ENCODE measurements at places on chromosomes 11 and 22. TPM values are rescaled to one million over a fixed set of nuclear protein-coding genes. Genes with fewer than 3 reads are reported as not detected.

DNA sequence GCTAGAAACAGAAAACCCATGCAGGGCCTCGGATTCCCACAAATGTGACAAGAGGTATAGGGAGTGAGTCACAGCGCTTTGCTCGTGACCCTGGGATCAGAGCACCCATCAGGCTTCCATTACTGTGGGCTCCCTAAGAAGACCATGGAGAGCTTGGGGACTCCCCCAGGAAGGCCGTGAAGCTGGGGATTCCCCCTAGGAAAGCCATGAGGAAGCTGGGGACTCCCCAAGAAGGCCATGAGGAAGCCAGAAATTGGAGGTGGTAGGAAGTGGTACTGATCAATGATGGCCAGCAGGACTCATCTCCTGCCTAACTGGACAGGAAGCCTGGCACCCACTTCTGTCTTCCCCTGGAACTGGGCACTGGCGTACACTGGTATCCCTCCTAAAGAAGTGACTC lies 10.1 kb upstream of the DCPS start:
- no peak for DNase-seq

DNA sequence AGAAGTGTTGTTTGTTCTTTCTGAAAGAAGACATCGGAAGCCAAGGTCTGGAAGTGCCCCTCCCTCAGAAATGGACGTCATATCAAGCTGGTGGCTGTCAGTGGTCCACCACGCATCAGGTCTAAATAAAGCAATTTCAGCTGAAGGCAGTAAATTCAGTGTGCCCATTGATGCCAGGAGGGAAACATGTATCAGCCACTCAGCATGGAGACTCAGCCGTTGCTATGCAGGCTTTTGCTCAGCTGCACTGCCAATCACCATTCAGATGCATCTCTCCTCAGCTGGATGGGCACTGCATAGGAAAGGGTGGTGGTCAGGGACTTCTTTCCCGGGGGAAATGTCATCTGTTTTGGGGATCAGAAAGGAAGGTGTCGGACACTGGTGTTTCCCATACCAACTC lies 878.2 kb downstream of the NTM start:
- no peak for DNase-seq

DNA sequence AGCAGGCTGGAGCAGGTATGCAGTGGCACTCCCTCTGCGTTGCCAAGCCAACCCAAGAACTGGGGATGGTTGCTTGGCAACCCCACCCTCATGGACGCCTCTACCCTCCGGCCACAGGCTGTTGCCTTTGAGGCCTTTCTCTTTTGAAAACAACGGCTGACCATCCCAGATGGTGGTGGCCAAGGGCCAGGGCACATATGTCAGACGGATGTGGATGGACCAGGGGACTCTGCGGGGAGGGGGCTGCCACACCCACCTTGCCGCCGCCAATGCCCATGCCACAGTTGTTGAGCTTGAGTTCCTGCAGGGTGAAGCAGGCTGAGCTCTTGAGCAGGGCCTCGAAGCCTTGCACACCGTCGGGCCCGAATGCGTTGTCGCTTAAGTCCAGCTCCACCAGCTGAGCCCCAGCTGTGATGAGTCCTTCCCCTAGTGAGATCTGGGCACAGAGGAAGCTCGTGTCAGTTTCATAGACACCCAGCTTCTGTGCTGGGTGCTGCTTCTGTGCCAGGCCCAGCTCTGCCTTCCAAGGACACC lies 21.5 kb downstream of the RANGAP1 start:
- DNase-seq = no peak

GRCh38 chr11:10544491-10545465 lies 3.8 kb upstream of the RNF141 start:
- no peak for DNase-seq

DNA sequence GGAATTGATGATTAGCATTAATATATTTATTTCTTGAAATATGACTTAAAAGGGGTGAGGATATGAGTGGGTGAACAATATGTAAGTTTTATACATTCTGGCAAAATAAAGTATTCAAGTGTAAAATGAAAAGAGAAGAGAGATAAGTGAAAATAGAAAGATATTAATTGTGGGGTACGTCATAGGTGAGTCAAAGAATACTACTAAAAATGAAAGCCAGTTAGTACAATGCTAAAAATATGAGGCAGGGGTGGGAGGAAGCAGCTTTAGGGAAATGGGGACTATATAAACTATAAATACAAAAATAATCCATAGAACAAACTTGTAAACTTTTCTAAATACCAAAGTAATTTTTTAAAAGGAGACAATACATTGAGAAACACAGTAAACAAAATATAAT lies 661.4 kb downstream of the CNTN5 start:
- DNase-seq = no peak

DNA sequence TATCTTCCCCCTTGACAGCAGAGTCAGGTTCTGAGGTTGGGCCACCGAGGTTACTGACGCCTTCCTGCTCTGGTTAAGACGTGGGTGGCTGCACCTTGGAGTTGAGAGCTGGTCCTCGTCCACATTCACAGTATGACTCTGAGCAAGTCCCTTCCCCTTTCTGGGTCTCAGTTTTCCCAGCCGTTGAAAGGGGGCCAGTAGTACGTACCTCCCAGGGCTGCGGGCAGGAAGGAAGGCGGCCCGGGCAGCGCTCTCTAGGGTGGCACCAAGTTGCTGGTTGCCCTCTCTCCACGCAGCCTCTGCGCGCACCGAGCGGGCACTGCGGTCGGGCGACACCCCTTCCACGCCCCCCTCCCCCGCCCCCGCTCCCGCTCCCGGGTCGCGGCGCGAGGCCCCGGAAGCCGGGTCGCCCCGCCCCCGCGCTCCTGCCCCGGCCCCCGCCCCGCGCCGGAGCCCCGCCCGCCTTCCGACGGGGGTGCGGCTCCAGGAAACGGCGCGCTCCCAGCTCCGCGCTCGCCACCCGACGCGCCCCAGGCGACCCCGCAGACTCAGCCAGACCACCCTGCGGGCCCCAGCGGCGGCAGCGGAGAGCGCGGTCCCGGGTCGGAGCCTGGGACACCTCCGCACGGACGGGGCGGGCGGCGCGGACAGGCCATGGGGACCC lies at the start of gene EHBP1L1:
EHBP1L1 (plus strand) TSS at position 486 of the 664 bp plus-strand sequence. CDS start 250 bp downstream, outside the sequence.
- peak; percentile 84 for DNase-seq

GRCh38 chr11:7573193-7573557 lies 59.4 kb downstream of the PPFIBP2 start:
- DNase-seq = no peak

GRCh38 chr11:115627666-115628460 lies 123.6 kb upstream of the CADM1 start:
- no peak for DNase-seq

DNA sequence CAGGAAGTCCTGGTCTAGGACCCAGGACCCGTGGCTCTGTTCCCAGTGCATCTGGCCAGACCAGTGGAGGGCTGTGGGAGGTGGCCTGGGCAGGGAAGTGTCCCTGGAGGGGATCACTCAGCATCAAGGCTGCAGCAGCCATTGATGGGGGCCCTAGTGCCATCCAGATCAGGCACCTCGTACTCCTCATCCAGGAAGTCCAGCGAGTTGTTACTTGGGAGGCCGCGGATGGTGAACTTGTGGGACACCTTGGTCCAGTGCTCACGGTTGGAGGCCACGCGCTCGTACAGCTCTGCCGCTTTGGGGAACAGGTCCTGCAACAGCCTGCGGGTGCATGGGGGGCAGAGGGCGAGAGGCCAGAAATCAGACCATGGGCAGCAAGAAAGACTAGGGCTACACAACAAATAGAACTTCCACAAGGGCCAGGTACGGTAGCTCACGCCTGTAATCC lies 96.9 kb downstream of the PDE2A start:
- DNase-seq = no peak

GRCh38 chr22:31100762-31101525 lies 6.4 kb downstream of the SELENOM start:
- DNase-seq = no peak

DNA sequence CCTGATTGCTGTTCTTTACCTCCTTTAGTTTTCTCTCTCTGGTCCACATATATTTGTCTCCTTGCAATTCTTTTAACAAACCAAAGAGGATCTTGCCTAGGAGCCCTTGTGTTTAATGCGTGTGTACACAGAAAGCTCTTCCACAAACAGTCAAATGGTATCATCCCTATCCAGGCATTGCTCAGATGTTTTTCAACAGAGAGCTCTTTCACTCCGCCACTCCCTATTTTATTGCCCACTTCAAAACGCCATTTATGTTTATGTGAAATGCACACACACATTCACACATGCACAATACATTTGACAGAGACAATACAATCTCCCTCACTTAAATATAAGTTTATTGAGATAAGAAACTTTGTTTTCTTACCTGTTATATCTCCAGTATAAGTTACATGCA lies 4.7 kb downstream of the OR5AP2 start:
- no peak for DNase-seq

GRCh38 chr22:22745225-22746060 lies 101.0 kb downstream of the GGTLC2 start:
- DNase-seq = peak; percentile 23

- DNase-seq = no peak
Observed at GRCh38 chr11:31651822-31652221, 142.3 kb downstream of the ELP4 start.

DNA sequence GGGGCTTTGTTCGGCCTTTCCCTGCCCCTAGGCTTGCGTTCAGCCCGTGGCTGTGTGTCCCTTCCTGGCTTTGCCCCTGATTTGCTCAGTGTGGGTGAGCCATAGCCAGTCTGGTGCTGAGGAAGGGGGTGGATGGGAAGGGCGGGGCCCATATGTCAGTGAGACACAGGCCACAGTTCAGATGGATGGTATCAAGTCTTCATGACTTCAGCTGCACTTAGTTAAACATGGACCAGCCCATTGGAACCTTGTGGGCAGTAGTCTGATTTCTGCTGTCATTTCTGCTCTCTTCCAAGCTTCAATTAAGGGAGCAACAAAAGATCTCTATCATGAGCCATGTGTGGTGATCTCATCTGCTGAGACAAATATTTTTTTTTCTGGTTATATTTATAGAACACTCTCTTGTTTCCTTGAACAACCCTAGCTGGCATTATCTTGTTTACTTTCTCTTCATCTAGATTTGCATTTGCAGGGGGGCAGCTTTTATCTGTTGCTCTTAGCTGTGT lies 21.6 kb upstream of the PEX26 start:
- no peak for DNase-seq

- no peak for DNase-seq
Observed at GRCh38 chr11:44877571-44878497, 72.8 kb downstream of the TP53I11 start.

DNA sequence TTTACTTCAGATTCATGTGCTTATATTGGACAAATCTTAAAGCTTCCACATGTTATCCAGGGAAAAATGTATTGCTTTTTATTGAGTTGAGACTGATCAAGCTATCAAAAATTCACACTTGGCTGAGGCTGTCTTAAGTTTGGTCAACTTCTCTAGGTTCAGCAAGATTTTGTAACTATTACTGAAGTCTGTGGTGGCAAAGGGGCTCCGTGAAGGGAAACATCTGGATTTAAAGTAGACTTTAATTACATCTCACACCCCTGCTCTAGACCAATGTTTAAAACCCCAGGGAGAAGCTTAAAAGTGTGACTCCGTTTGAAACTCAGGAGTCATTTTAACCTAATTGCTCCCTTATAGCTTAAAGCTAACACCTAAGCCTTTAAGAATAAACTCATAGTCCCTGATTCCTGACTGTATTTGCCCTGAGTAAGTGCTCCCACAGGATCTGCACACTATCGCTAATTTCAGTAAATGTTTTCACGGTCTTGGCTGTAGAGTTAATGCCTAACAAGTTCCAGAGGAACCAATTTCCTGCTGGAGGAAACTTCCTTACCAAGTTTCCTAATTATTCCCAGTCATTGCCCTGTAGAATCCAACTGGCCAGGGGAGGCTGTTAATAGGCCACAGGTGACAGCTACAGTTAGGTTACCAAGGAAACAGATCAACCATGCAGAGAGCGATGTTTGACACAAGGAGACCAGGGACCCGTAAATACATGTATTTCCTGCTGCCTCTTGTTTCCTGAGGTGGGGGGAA lies 40.5 kb downstream of the OR10A6 start:
- no peak for DNase-seq

GRCh38 chr22:44116331-44116730 lies 64.4 kb upstream of the PARVG start:
- no peak for DNase-seq

DNA sequence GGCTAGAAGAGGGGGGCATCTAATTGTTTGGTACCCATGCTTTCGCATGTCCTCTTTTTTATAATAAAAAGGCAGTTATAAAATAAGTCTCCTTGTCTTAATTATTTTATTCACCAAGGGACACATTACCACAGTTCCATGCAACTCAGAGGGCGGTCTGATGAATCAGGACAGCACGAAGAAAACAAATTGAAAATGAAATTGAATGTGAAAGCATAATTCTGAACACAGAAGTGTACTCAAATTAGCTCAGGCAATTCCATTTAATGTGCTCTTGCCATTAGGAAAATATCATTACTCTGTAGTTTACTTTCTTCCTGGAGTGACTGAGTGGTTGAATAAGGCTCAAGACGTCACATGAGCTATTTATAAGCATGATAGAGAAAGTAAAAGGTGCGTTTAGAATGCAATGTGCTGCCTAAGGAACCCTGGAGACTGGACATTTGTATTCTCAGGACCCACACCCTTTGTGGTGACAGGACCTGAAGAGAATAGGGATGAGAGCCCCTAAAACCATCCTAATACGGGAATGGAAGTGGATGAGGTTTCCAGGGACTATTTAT lies 59.6 kb downstream of the MTNR1B start:
- no peak for DNase-seq

DNA sequence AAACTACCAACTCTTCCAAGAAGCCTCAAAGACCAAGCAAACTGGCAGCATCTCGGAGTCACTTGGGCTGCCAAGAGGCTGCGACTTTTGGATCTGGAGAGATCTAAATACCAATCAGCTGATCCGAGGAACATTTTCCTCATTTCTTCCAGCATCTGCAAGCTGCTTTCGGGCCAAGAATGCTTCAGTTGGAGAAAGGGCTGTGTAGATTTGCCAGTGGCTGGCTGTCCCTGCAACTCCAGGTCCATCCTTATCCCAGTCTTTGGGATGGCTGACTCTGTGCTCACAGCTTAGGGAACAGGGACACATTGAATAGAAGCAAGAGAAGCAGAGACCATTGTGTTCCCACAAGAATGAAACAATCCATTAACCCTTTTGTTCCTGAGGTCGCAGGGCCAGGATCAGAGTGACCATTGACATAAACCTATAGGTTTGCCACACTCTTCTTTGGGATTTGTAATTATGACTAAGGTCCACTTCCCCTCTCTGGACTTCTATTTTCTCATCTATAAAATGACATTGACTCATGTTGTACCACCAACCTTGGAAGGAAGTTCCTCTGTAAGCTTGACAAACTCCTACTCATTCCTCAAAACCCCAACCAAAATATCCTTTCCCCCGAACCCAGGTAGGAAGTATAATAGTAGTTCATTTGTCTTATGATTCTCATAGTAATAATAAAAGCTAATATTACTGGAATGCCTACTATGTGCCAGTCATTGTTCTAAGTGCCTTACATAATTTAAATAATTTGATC lies 340.8 kb downstream of the MN1 start:
- no peak for DNase-seq

- DNase-seq = no peak
Observed at GRCh38 chr11:31943056-31943780, 132.1 kb upstream of the PAX6 start.

GRCh38 chr11:107282195-107282594 lies 175.4 kb downstream of the CWF19L2 start:
- DNase-seq = no peak

Gene DERL3
- total RNA-seq = 4.0 TPM

Gene BBOX1
- not detected for total RNA-seq

Gene OR4A16
- total RNA-seq = not detected

Gene CDC42EP1
- total RNA-seq = 0.32 TPM

Gene GRM5
- total RNA-seq = not detected

Gene BEST1
- total RNA-seq = 0.58 TPM

Gene GTSE1
- 37.3 TPM for total RNA-seq

Gene LMO1
- total RNA-seq = not detected

Gene C11orf87
- total RNA-seq = not detected

Gene ASPHD2
- total RNA-seq = 15.9 TPM

Gene EFEMP2
- 8.9 TPM for total RNA-seq

Gene PLEKHB1
- total RNA-seq = 6.8 TPM

All from activated naive CD8-positive, alpha-beta T cell treated with anti-CD3 and anti-CD28 coated beads for 36 hours (primary cell).